ENCODE measurements at places on chromosomes 11 and 22. TPM values are rescaled to one million over a fixed set of nuclear protein-coding genes. Genes with fewer than 3 reads are reported as not detected.

DNA sequence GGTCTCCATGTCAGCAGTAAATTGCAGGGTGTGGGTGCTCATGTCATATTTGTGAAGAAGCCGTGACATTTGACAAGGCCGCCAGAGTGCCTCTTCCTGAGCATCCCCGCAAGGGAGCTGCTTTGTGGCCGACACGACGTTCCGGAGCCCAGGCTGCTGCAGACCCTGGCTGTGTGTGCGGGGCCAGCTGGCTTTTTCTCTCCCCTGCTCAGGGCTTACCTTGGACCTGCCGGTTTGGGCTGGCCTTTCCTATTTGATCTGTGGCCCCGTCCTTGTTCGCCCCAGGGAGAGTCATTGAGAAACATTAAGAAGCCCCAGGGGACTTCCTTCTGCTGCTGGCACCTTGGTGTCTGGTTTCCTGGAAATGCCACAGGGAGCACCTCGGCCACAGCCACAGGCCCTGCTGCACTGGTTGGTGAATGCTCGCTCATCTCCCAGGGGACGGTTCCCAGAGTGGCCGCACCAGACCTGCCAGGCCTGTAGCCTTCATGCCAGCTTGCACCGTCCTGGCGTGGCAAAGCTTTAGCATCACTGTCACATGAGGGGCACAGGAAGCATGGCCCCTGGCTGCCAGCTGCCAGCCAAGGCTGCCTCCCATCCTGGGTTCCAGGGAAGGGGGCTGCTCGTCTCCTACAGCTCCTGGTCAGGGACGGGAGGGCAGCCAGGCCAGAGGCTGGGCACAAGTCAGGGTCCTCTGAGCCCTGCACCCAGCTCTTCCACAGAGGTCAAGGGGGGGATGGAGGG is 5.4 kb downstream of the GRK2 start:
- DNase-seq = peak; percentile 65

C11orf97 gene
- total RNA-seq = not detected

DNA sequence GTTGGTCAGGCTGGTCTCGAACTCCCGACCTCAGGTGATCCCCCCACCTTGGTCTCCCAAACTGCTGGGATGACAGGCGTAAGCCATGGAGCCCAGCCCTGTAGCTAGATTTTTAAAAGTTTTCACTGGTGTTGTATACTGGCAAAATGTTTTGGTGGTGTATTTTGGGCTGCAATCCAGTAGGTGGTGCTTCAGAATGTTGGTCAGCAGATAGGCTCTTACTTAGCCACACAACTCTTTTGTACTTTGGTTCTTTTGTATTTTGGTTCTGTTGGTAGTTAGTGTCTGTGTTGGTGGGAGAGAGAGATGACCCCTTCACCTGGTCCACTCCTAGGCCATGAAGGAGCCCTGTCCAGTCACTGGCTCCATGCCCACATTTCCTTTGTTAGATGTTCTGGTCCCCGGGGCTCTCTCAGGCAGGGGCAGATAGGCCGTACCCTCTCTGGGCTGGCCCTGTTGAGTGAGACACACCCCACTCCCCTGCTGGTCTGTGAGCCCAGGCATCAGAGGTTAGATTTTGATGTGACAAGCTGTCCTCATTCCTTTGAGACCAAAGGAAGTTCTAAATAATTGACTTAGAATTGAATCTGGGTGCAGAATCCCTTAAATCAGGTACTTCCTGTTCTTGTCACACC is 123.8 kb downstream of the DDX10 start:
- no peak for DNase-seq

GRCh38 chr11:65590240-65590738 is 5.3 kb downstream of the KCNK7 start:
- no peak for DNase-seq

DNA sequence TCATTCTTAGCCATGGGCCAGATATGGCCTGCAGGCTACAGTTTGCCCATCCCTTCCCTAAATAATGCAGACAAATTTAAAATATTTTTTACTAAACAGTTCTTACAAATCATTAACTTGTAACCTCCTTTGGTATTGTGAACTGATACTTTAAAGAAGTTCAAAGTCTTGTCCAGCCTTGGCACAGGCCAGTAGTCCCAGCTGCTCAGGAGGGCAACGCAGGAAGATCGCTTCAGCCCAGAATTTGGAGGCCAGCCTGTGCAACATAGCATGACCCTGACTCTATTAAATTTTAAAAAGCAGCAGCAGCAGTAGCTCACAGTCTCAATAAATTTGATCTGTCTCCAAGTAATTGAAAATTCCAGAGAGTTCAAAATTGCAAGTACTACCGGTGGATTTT is 83.7 kb upstream of the ARHGAP32 start:
- no peak for DNase-seq

TAGLN gene
- total RNA-seq = 51.8 TPM

MPZL3 gene
- total RNA-seq = 4.2 TPM

- no peak for DNase-seq
Measured at GRCh38 chr11:64102005-64102738, 63.7 kb downstream of the MACROD1 start.

LIF gene
- total RNA-seq = 0.47 TPM

DNA sequence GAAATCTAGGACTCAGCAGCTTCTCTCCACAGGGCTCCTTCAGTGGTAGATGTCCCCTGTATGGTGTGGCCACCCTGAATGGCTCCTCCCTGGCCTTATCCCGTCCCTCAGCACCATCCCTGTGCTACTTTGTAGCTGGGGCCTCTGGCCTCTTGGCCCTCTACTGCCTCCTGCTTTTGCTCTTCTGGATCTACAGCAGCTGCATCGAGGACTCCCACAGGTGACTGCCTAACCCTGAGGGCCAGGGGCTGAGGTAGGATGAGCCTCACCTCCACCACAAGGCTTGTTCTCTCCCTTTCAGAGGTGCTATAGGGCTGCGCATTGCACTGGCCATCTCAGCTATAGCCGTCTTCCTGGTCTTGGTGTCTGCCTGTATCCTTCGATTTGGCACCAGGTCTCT is 1.8 kb downstream of the TMEM179B start:
- DNase-seq = no peak

DNA sequence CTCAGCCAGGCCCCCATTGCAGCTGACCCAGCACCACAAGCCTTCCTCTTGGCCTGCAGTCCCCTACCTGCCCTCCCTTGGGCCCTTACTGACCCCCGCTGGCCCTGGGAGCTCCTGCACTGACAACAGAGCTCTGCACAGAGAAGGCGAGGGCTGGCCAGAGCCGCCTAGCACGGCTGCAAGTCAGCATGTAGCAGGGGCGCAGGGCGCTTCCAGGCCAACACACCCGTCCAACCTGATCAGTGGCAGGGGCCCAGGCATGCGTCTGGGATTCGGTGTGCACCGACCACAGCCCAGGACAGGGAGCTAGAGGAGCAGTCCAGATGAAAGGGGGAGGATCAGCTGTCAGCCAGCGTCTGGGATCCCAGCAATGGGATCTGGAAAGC is 7.6 kb downstream of the WNT7B start:
- no peak for DNase-seq

- no peak for DNase-seq
Measured at GRCh38 chr11:16385099-16385498, 28.8 kb upstream of the SOX6 start.

- DNase-seq = no peak
Measured at GRCh38 chr11:10499452-10499851, 41.5 kb downstream of the RNF141 start.

C22orf15 gene
- 1.0 TPM for total RNA-seq

- DNase-seq = no peak
Measured at GRCh38 chr11:77287615-77288273, 13.7 kb downstream of the GDPD4 start.

DNA sequence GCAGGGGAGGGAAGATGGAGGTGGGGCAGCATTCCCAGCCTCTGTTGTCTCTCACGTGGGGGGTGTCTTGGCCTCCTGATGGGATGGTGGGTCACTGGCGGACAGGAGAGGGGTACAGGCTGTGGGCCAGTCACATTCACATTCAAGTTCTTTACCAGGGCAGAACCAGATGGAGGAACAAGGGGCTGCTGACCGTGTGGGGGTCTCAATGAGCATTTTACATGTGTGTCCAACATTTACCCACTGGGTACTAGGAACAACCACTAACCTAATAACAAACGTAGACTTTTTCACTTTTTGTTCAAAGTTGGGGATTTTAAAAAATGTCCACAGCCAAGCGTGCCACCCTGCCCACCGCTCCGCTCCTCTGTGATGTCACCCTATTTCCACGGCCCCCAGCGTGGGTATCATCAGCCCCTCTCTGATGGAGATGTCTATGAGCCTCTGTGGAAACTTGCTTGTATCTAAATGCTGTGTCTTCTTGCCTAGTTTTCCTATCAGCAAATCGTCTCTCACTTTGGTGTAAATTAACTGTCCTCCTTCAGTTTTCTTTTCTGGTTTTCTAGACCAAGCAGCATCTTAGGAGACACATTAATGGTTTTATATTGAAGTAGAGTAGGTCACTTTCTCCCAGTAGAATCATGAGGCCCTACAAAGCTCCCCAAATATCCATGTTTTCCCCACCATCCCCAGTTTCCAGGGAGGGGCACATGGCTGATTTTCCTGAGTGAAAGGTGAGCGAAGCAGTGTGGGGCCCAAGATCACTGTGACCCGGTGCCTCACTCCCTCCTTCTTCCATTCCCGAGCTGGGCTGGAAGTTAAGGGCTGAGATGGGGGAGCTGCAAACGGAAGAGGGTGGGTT is 936.7 kb downstream of the BRD1 start:
- no peak for DNase-seq

- DNase-seq = no peak
Measured at GRCh38 chr11:121766166-121766565, 313.4 kb upstream of the SORL1-AS1 start.

OR56A1 gene
- not detected for total RNA-seq

FGF19 gene
- not detected for total RNA-seq

GRCh38 chr11:134733646-134734045 is 321.6 kb upstream of the B3GAT1 start:
- no peak for DNase-seq

DNA sequence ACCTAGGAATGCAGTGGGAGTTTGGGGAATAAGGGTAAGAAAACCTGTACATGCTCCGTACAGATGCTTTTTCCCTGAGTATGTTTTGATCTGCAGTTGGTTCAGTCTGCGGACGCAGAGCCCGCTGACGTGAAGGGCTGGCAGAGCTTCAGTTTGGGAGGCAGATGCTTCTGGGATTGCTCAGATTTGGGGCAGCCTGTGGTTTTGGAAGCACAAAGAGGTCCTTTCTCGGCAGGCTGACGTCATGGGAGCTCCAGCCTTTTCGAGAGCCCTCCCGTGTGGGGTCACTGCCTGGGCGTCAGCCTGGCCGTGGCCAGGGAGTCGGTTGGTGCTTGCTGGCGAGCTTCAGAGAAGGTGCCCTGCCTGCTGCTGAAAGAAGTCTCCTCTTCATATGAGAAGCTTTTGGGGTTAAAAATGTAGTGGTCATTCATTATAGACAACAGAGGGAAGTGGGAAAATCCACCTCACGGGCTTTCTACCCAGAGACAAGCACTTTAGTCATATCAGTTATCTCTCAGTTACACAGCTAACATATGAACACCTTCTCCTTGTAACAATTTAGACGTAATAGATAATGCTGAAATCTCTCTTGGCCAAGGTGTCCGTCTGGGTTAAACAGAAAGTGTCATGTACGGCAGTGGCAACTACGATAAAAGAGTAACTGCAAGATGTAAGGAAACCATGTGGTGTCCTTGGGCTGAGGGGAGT is 26.8 kb downstream of the TPCN2 start:
- DNase-seq = no peak

GRCh38 chr11:76863196-76863777 is 2.6 kb downstream of the ACER3 start:
- DNase-seq = peak; percentile 20

Data from B cell (primary cell).